ENCODE measurements at places on chromosomes 4 and X. TPM values are rescaled to one million over a fixed set of nuclear protein-coding genes. Genes with fewer than 3 reads are reported as not detected.

- DNase-seq = peak; percentile 67
- no peaks in the 10 kb centered on the region for H3K27me3 ChIP-seq
- H3K4me1 ChIP-seq = peaks cover 44% of the 10 kb centered on the region
- H3K36me3 ChIP-seq = no peaks in the 10 kb centered on the region
- H3K4me3 ChIP-seq = peak overlapping the region; percentile 96
Observed at GRCh38 chr4:6986072-6986780, 56.9 kb upstream of the TADA2B start.

- peaks cover 2% of the 10 kb centered on the region for H3K4me1 ChIP-seq
- DNase-seq = peak; percentile 21
- H3K27ac ChIP-seq = no peak overlapping the region
- H3K4me3 ChIP-seq = no peak overlapping the region
- no peaks in the 10 kb centered on the region for H3K27me3 ChIP-seq
- H3K36me3 ChIP-seq = peaks cover 41% of the 10 kb centered on the region
Observed at GRCh38 chr4:2246384-2247127, 4.6 kb upstream of the HAUS3 start.

VCX3B gene
- 0.12 TPM for polyA plus RNA-seq

DNA sequence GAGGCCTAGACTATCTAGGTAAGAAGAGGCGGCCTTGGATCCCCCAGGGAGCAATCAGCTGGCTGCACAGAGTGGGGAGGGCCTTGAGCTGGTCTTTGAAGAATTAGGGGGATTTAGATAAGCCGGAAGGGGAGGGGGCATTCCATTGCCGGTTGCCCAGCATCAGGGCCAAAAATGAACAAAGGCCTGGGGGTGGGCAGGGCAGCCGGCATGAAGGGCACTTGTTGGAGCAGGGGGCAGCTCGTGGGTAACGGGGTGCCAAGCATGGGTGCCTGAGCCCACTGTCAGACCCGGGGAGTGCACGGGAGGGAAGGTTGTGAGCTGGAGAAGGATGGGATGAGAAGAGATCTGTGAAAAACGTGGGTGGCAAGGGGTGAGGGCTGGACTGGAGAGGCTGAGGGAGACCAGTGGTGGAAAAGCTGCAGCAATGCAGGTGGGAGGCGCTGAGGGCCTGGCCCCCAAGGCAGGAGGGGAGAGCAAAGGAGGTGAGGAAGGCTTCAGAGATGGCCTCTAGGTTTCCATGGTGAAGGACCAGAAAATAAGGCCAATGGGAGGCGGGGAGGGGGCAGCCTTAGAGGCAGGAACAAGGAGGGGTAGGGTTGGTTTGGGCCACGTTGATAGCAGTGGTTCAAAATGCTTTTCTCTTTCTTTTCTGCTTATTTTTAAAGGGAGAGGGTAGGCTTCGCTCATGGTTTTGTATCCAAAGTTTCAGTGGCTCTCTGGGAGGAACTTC is 8.6 kb downstream of the KLF3 start:
- peak overlapping the region; percentile 85 for H3K27ac ChIP-seq
- H3K36me3 ChIP-seq = no peaks in the 10 kb centered on the region
- no peak overlapping the region for H3K4me3 ChIP-seq
- peaks cover 76% of the 10 kb centered on the region for H3K4me1 ChIP-seq
- H3K27me3 ChIP-seq = no peaks in the 10 kb centered on the region
- peak; percentile 18 for DNase-seq

ARHGAP36 gene
- 0.23 TPM for polyA plus RNA-seq

GRCh38 chr4:136687118-136687517 is 845.2 kb downstream of the PCDH18 start:
- H3K4me3 ChIP-seq = no peak overlapping the region
- no peaks in the 10 kb centered on the region for H3K4me1 ChIP-seq
- no peaks in the 10 kb centered on the region for H3K27me3 ChIP-seq

GRCh38 chrX:123256378-123256777 is 72.3 kb downstream of the GRIA3 start:
- H3K36me3 ChIP-seq = no peaks in the 10 kb centered on the region
- H3K4me1 ChIP-seq = no peaks in the 10 kb centered on the region
- H3K4me3 ChIP-seq = no peak overlapping the region
- no peak for DNase-seq

DNA sequence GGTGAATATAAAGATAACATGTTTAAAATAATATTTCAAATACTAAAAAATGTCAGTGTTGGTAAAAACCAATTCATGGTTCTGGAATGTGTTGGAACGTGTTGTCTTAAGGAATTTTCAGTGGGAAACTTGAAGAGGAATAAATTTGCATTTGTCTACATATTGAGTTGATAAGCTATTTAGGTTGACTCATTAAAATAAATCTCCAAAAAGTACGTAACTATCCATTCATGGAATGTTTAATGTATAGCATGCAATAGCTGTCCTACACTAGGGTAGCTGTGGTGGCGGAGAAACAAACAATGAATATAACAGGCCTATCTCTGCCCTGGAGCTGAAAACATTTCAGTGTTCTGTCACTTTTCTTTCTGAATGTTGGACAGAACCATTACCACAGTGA is 20.3 kb downstream of the SHISA3 start:
- no peak overlapping the region for H3K4me3 ChIP-seq
- H3K27me3 ChIP-seq = no peaks in the 10 kb centered on the region
- no peak for DNase-seq
- no peak overlapping the region for H3K27ac ChIP-seq
- H3K36me3 ChIP-seq = no peaks in the 10 kb centered on the region

CCNA2 gene
- 23.0 TPM for polyA plus RNA-seq

PF4V1 gene
- not detected for polyA plus RNA-seq

DNA sequence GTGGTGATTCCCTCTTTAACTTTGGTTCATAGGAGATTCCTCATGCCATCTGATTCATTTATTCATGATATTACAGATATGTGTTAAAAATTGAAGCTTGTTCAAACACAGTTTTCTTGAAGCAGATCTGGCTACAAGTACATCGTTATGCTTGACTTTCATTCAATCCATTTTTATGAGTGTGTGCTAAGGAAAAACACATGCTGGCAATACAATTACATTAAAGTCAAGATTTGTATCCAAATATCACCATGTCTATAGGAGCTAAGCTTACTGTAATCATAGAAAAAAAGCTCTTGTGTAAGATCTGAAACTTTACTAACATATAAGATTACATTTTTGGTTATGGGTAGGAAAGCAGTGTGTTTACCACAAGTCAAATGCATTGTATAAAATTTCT is 151.8 kb upstream of the FAT1 start:
- H3K4me3 ChIP-seq = no peak overlapping the region
- H3K27ac ChIP-seq = no peak overlapping the region
- H3K4me1 ChIP-seq = no peaks in the 10 kb centered on the region
- DNase-seq = no peak
- H3K36me3 ChIP-seq = no peaks in the 10 kb centered on the region

DNA sequence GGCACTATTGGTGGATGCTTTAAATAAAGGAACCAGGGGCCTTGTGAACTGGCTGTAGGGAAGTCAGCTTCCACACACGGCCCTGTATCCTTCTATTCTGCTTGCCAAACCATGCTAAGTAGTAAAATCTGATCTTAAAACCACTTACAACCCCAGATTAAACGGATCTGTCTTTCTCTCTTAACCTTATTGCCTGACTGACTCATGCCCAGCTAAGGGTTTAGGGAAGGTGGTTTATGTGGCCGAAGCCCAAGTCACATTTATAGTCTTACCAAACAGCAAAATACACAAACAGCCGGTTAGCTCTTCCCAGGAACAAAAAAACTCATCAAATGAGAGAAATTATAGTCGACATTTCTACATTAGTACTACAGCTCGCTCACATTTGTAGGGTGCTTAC is 988.4 kb upstream of the TENM3 start:
- no peaks in the 10 kb centered on the region for H3K4me1 ChIP-seq
- no peaks in the 10 kb centered on the region for H3K27me3 ChIP-seq
- H3K4me3 ChIP-seq = no peak overlapping the region

- H3K27me3 ChIP-seq = no peaks in the 10 kb centered on the region
- H3K27ac ChIP-seq = no peak overlapping the region
- no peak for DNase-seq
- H3K4me3 ChIP-seq = no peak overlapping the region
Observed at GRCh38 chrX:155056471-155056870, 14.5 kb downstream of the CMC4 start.

DNA sequence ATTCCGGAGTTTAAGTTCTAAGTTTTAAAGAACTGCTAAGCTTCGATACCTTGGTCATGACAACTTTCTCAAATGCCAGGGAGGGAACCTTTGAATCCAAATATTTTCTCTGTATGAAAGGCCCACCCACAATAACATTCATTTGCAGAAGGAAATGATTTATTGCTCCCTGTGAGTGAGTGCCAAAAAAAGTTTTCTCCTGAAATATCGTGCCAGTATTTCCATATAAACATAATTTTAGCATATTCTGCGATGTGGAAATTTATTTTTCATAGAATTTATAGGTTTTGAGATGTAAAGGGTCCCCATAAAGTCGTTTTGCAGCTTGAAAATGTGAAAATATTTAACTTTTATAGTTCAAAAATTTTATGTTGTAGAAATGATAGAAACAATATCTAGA is 53.9 kb downstream of the BMPR1B start:
- H3K27ac ChIP-seq = no peak overlapping the region
- no peak overlapping the region for H3K4me3 ChIP-seq
- no peaks in the 10 kb centered on the region for H3K4me1 ChIP-seq
- no peaks in the 10 kb centered on the region for H3K36me3 ChIP-seq
- H3K27me3 ChIP-seq = no peaks in the 10 kb centered on the region
- DNase-seq = no peak

GRCh38 chr4:80566203-80566872 is 230.8 kb downstream of the CFAP299 start:
- H3K36me3 ChIP-seq = no peaks in the 10 kb centered on the region
- H3K4me3 ChIP-seq = peak overlapping the region; percentile 56
- peak overlapping the region; percentile 37 for H3K27ac ChIP-seq
- DNase-seq = no peak

GRCh38 chrX:145848857-145849256 is 31.2 kb downstream of the SLITRK2 start:
- DNase-seq = no peak
- no peak overlapping the region for H3K27ac ChIP-seq
- H3K4me3 ChIP-seq = no peak overlapping the region
- H3K27me3 ChIP-seq = no peaks in the 10 kb centered on the region
- no peaks in the 10 kb centered on the region for H3K36me3 ChIP-seq

DNA sequence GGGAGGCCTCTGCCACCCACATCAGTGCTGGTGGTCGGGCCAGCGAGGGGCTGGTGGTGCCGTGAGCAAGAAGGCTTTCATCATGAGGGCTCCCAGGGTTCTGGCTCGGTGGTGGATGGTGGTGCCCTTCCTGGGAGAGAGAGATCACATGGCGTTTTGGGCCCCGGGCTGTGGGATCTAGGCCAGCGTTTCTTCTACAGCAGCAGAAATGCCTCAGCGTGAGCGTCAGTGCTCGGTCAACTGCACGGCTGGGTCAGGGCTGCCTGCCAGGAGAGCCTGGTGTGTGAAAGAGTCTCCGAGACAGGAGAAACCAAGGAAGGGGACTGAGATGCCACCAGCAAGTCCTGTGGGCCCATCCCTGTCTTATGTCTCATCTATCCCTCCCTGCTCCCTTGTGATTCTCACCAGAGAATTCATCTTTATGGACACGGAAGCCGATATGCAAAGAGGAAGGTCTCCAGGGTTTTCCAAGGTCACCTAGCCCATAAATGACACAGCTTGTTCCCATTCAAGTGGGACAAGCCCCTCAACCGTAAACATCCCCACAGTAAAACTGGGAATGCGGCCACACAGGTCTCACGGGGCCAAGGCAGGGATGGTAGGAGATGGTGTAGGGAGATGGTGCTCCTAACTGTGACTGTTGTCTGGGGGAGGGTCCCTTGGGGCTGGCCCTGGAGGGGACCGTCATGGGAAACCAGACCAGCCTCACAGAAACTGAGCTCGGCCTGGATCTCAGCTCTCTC is 99.2 kb downstream of the SORCS2 start:
- no peaks in the 10 kb centered on the region for H3K4me1 ChIP-seq
- H3K27me3 ChIP-seq = no peaks in the 10 kb centered on the region
- H3K27ac ChIP-seq = no peak overlapping the region
- DNase-seq = no peak

DNA sequence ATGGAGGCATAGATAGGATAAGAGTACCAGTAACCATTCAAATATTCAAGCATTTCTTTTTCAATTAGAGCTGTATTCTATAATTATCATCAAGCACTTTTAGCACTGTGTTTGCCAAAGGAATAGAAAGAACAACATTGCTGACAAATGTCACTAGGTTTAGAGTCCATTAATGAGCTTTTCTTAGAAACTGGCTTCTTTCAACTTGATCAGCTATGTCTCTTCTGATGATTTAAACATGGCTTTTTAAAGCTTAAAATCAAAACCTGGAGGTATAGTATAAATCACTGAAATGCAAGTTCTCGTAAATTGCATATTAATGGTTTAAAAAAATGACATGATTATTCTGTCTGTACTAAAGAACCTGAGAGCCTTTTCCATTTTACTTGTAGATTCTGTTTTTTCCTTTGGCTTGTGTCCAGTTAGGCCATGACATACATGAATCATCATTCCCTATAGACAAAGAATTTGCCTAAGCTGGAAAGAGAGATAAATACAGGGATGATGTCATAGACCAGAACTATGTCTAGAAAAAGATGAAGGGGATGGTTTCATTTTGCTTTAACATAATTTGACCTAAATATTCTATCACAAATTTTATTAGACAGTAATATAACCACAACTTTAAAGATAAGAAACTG is 340.1 kb upstream of the CTSO start:
- H3K4me1 ChIP-seq = peaks cover 28% of the 10 kb centered on the region
- no peak for DNase-seq
- H3K27me3 ChIP-seq = no peaks in the 10 kb centered on the region
- H3K36me3 ChIP-seq = no peaks in the 10 kb centered on the region
- peak overlapping the region; percentile 83 for H3K27ac ChIP-seq

DNA sequence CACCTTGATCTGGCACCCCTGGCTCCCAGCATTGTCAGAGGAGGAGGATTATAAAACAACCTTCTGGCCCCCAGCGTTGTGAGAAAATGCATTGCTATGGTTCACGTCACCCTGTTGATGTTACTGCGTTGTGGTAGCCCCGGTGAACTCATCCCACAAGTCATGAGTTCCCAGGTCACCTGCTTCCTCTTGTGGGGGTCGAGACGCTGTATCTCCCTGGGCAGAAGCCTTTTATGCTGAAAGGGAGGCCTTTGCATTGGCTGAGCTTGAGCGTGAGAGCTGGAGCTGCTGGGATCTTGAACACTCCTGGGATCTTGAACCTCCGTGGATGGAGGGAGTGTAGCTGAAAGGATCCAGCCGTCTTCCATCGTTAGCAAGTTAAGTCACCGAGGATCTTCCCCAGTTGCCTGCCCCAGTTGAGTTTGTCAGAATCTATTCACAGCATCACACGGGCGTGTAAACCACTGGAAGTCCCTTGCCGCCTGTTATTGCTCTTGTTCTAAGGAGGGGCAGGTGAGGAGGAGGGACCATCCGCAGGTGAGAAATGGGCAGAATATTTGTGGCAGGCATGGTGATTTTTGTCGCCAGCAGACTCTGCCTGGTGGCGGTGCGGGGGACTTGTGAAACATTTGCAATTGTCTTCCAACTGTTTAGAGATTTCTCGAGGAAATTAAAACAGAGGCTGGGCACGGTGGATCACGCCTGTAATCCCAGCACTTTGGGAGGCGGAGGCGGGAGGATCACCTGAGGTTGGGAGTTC is 299.9 kb downstream of the ASMT start:
- H3K4me1 ChIP-seq = no peaks in the 10 kb centered on the region
- no peak overlapping the region for H3K4me3 ChIP-seq
- no peaks in the 10 kb centered on the region for H3K27me3 ChIP-seq
- H3K36me3 ChIP-seq = no peaks in the 10 kb centered on the region
- H3K27ac ChIP-seq = no peak overlapping the region

XIAP gene
- 8.0 TPM for polyA plus RNA-seq

GRCh38 chr4:151887816-151888180 is 127.0 kb upstream of the GATB start:
- no peaks in the 10 kb centered on the region for H3K36me3 ChIP-seq
- H3K27me3 ChIP-seq = no peaks in the 10 kb centered on the region
- H3K4me3 ChIP-seq = no peak overlapping the region
- H3K27ac ChIP-seq = no peak overlapping the region
